Stimulated activated CD4-positive, alpha-beta T cell treated with anti-CD3 and anti-CD28 coated beads, Interleukin-2, amount 100 ng/mL, for 4 hours (primary cell): ENCODE measurements at places on chromosomes 1 and 21.

GRCh38 chr1:225694151-225694603 is 41.3 kb upstream of the ENAH start:
- no peak for DNase-seq

GRCh38 chr21:46489162-46489663 is 30.5 kb downstream of the DIP2A start:
- DNase-seq: no peak

- no peak for DNase-seq
Observed at GRCh38 chr1:69919129-69919921, 286.1 kb downstream of the LRRC40 start.

- DNase-seq: no peak
Observed at GRCh38 chr1:157984469-157984868, 9.0 kb upstream of the KIRREL1 start.

- DNase-seq: no peak
Observed at GRCh38 chr1:113941245-113941559, 12.1 kb downstream of the HIPK1 start.

DNA sequence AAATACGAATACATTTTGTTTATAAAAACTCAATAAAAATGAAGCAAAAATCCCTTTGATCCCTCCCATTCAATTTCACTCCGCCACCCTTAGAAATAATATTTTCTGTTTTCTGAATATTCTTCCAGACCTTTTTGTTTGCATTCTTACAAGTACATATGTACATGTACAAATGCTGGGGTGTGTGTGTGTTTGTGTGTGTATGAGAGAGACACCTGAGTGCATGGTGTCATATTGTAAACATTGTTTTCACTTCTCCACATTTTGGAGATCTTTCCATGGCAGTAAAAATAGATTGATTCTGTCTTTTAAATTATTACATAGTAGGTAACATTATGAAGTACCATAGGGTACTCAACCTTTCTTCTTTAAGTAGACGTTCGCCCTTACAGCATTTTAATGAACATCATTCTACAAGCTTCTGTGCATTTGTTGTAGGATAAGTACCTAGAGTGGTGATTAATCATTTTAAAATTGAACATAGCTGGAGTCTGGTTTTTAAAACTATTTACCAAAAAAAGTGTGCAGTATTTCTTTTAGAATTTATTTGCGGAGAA is 1.3 kb upstream of the MPC2 start:
- no peak for DNase-seq
